ENCODE measurements at places on chromosomes 6 and 20. TPM values are rescaled to one million over a fixed set of nuclear protein-coding genes. Genes with fewer than 3 reads are reported as not detected.

DNA sequence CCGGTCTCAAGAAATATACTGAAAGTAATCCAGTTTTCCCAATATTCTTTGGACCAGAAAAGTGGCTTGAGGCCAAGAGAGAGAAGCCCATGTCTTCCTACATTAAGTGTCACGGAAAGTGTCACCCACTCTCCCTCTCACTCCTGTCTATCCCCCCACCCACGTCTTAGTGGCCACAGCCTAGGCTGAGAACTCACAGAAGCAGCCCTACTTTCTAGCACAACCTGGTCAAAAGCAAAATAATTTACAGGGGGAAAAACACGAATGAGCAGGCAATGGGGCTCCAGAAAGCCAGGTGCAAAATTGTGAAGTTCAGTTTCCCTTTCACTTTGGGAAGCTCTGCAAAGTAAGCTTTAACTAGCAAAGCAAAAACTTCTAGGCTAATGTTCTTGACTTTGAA lies 118.0 kb downstream of the OPRM1 start:
- no peak for DNase-seq

DNA sequence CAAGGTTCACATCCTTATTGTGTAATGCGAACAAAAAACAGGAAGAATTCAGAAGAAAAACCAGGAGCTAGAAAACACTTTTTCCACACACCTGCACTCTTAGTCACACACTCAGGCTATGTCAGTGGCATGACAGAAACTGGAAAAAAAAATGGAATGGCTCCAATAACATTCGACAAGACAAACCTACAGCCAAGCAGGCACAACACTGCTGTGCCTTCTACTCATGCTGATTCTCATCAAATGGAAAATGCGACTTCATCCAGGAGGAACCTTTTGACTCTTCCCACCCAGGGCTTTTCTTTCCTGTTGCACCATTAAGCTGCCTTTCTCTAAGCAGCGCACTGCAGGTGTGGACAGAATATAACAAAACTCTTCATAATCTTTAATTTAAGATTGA lies 163.2 kb upstream of the BTBD3 start:
- DNase-seq = no peak

GRCh38 chr6:14001329-14002012 lies 76.7 kb downstream of the RNF182 start:
- no peak for DNase-seq

DNA sequence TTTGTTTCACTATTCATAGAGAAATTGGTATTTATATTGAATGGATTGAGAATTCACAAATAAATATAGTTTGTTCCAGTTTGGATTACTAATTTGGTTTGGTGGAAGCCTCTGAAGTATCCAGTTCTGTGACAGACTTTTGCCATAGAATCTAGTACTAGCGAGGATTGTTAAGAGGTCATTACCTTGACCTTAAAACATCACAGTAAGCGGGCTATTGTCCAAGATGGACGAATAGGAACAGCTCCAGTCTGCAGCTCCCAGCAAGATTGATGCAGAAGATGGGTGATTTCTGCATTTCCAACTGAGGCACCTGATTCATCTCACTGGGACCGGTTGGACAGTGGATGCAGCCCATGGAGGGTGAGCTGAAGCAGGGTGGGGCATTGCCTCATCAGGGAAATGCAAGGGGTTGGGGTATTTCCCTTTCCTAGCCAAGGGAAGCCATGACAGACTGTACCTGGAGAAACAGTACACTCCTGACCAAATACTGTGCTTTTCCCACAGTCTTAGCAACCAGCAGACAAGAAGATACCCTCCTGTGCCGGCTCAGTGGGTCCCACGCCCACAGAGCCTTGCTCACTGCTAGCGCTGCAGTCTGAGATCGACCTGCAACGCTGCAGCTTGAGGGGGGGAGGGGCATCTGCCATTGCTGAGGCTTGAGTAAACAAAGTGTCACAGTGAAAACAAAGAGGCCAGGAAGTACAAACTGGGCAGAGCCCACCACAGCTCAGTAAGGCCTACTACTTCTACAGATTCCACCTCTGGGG lies 66.4 kb upstream of the NEDD9 start:
- no peak for DNase-seq

RUNX2 gene
- total RNA-seq = 1.00 TPM

IPCEF1 gene
- total RNA-seq = 3.7 TPM

ARMH2 gene
- not detected for total RNA-seq

Measured in posterior vena cava (tissue), 2 donors.